ENCODE measurements at places on chromosomes 16 and 17. TPM values are rescaled to one million over a fixed set of nuclear protein-coding genes. Genes with fewer than 3 reads are reported as not detected.

Gene ZG16
- not detected for total RNA-seq

Gene PRAC2
- not detected for total RNA-seq

Gene IRX6
- not detected for total RNA-seq

Gene ASPHD1
- 11.2 TPM for total RNA-seq

Gene AATF
- 22.7 TPM for total RNA-seq

Gene CEP112
- 4.9 TPM for total RNA-seq

Gene ZNF668
- 15.9 TPM for total RNA-seq

Gene KCNH6
- not detected for total RNA-seq

Gene HSF4
- 5.8 TPM for total RNA-seq
